Suppressor macrophage (primary cell): ENCODE measurements at places on chromosomes 5 and 9.

GRCh38 chr5:56917534-56917933, 8.1 kb downstream of the SETD9 start:
- no peak for DNase-seq

DNA sequence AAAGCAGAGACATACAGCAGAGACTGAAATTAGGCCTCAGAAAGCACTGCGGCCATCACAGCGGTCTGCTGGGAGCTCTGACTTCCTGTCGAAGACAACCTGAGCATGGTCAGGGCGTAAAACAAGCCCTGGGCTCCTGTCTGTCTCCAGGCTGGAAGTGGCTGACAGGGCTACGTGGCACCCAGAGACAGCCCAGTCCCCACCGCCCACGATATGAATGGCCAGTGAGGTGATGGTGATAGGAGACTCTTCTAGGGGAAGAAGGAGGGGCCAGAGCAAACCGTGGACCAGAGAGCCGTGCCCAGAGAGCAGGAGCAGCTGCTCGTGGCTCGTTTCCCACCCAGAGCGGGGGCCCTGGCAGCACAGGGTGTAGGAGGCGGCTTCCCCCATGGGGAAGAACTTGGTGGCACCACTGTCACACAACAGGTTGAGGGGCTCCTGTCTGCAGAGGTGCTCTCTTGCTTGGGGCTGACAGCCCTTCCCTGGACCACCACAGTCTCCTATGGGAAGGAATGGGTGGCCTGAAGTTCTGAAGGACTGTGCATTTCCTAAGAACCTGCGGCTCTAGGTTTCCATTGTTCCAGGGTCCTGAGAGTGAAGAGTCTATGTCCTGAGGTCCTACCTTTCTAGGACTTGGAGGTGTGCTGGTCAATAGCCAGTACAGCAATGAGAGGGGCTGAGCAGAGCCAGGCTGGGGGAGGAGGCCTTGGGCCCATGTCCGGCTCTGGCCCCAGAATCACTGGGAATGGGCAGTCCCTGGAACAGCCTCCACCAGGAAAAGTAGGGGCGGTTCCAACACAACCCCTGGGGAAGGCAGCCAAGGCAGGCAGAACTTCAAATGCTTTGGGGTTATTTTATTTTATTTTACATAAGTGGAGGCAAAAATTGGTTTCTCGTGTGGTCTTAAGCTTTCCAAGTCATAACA, 56.4 kb downstream of the BARX1 start:
- DNase-seq = no peak

GRCh38 chr9:24504521-24504920, 41.2 kb downstream of the IZUMO3 start:
- DNase-seq = no peak

- no peak for DNase-seq
Observed at GRCh38 chr5:170746075-170746960, 37.2 kb upstream of the GABRP start.

- no peak for DNase-seq
Observed at GRCh38 chr9:83986195-83986594, 5.6 kb downstream of the RMI1 start.

- peak; percentile 42 for DNase-seq
Observed at GRCh38 chr5:172005708-172006320, 624 bp downstream of the FBXW11 start.

- DNase-seq = no peak
Observed at GRCh38 chr5:140014751-140015150, 28.3 kb downstream of the NRG2 start.

DNA sequence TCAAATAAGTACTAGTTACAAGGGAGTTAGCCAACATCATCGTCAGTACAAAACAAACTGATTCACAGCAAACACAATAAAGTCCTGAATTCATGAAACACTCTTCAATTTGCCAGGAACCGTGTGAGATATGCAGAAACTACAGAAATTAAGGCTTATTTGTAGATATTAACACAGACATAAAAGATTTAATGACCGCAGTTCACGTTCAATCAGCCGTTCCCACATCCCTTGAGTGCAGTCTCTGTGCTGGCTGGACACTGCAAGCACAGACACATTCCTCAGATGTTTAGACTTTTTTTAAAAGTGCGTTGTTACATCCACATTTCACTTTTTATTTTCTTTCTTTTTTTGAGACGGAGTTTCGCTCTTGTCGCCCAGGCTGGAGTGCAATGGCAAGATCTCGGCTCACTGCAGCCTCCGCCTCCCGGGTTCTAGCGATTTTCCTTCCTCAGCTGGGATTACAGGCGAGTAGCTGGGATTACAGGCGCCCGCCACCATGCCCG, 566 bp upstream of the CEP78 start:
- DNase-seq = no peak

- peak; percentile 25 for DNase-seq
Observed at GRCh38 chr9:34139477-34140146, 13.1 kb upstream of the DCAF12 start.

- DNase-seq = no peak
Observed at GRCh38 chr5:67530609-67531255, 334.1 kb upstream of the CD180 start.

- no peak for DNase-seq
Observed at GRCh38 chr5:59245198-59245597, 648.3 kb downstream of the PDE4D start.

DNA sequence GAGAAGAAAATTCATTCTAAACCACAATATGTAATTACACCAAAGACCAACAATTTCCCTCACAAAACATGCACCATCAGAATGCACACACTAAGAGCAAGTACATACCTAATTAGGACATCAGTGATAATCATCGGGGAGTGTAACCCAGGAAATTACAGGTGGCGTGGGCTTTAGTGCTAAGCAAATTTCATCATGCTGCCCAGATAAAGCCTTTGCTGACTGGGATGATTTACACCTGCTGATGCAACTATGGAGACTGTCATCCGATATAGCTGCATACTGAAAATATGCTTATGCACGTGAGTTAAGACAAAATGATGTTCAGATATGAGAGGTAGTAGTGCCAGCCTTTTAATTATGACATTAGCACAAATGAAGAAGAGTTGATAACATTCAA, 123.2 kb downstream of the DCP2 start:
- DNase-seq = no peak

- peak; percentile 44 for DNase-seq
Observed at GRCh38 chr9:137077758-137078693, 709 bp downstream of the UAP1L1 start.

- no peak for DNase-seq
Observed at GRCh38 chr9:14797435-14797834, 74.9 kb upstream of the CER1 start.

DNA sequence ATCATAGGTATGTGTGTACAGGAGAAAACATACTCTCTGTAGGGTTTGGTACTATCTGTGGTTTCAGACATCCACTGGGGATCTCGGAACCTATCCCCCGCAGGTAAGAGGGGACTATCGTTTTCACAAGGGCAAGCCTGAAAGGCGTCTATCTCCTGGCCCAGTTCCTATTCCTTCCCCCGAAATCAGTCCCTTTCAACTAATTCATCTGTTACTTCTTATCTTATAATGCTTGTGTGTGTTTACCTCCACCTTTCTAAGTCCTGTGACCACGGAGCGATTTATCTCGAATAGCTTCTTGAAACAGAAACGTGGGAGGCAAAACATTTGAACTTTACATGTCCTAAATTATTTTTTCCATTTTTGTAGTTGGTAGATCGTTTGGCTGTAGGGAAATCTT, 11.4 kb downstream of the ABO start:
- no peak for DNase-seq

DNA sequence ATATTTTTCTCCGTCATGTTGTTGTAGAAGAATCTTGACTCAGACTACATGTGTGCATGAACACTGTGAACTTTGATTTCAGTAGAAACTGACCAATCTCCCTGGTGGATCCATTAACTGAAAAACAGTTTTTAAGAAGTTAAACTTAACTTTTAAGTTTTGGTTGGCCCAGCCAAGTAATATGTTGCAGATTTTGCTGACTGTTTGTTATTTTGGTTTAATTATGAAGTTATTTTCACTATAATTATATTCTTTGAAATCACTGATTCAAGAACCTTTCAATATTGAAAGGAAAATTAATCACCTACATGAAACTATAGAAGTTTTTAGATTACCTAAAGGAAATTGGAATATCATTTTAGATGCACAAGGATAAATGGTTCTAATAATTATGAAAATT, 373.6 kb upstream of the COX7C start:
- no peak for DNase-seq

DNA sequence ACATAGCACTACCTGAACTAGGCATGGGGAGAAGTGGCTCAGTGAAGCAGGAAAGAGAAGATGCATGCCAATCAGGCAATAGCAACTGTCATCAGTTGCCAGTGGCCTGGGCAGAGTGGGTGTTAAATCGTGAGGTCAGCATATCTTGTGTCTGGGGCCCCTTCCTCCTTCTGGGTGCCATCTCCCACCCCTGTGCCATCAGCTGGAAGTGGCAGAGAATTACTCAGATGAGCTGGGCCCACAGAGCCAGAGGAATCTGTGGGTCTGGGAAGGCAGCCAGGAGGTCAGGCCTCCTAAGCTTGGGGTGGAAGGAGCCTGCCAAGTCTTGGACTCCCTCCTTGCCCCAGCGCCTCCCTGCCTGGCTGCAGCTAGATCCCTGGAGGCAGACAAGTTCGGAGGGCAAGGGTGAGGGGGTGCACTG, 66.5 kb downstream of the GALNT12 start:
- DNase-seq = peak; percentile 56

DNA sequence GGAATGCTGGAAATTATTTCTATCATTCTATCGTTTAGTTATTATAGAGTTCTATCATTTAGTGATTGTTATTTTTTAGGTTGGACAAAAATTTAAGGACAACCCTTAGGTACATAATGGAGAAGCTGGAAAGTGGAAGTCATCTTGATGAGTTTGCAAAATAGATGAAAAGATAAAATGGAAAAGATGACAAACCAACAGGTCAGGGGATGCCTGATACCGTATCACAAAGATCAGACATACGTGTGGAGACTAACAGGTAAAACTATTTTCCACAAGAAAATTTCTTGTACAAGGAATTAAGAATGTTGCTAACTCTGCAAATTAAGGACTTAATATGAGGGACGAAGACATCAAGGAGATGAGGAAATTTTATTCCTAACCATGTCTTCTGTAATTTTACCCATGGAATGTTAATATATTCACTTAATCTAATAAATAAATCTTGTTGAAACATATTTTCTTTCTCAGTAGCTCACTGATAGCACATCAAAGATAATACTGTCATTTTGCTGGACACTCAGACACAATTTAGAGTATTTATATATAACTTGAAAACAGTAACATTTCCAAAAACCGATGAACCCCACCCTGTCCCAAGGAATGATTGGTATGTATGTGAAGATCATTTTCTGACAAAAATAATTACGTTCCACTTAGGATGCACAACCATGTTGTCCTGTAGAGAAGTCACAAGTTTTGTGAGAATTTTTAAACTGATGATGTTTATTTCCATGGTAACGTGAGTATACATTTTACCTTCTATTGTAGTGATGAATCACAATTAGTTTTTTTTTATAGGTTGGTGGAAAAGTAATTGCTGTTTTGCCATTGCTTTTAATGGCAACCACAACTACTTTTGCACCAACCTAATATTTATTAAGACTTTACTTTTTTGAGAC, 2.6 kb downstream of the LURAP1L start:
- no peak for DNase-seq

DNA sequence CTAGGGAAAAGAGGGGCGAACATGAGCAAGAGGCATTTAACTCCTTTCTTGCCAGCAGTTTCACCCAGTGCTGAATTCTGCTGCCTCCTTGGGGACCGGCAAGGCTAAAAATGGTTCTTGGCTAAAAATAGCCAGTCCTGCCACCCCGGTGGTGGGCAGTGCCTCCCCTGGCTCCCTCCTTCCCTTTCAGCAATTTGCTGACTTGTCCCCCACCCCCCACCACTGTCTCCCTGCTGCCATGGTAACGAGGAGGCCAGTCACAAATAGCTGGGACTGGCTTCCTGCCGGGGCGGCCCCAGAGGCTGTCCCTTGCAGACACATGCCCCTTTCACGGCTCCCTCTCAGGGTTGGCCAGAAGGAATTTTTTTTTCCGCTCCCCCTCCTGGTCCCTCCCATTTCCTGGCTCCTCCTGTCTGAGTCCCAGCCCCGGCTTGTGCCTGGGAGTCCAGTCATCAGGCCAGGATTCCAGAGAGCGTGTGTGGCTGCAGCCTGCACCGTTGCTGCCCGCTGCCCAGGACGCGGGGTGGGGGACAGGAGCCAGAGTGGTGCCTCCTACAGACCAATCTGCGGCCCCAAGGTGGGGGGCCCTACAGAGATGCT, 130.3 kb downstream of the RGS3 start:
- peak; percentile 82 for DNase-seq

DNA sequence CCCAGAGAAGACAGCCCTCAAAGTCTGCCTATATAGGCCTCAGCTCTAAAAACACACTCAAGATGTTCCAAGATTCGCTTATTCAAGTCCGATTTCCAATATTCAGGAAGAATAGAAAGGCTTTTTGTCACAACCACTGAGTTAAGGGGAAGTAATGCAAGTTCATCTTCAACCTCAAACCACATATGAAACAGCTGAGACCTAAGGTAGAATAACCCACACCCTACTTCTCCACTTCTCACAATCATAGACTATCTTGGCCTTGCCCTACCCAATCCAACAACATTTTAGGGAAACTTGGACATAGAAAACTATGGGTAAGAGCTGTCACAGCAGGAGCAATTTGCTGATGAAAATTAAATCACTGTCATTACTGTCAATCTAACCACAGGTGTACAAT, 152.0 kb upstream of the LRRTM2 start:
- DNase-seq = peak; percentile 20

DNA sequence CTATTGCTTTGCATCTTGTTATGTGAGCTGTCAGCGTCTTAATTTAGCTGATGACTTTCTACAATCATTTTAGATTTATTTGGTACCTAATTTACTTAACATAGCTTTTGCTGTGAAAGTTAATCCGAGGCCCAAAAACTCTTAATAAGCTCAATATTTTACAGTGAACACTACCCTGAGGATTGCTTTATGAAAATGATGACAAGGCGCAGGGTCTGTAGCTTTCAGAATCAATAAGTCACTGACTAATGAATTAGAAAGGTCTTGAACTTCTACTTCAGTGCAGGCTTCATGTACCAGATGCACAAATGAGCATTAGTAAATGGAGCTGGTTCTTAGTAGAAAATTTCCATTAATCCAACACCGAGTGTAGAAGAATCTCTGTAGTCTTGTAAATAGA, 81.4 kb upstream of the ZNF366 start:
- no peak for DNase-seq

GRCh38 chr9:130295431-130295830, 29.9 kb downstream of the HMCN2 start:
- DNase-seq = no peak

DNA sequence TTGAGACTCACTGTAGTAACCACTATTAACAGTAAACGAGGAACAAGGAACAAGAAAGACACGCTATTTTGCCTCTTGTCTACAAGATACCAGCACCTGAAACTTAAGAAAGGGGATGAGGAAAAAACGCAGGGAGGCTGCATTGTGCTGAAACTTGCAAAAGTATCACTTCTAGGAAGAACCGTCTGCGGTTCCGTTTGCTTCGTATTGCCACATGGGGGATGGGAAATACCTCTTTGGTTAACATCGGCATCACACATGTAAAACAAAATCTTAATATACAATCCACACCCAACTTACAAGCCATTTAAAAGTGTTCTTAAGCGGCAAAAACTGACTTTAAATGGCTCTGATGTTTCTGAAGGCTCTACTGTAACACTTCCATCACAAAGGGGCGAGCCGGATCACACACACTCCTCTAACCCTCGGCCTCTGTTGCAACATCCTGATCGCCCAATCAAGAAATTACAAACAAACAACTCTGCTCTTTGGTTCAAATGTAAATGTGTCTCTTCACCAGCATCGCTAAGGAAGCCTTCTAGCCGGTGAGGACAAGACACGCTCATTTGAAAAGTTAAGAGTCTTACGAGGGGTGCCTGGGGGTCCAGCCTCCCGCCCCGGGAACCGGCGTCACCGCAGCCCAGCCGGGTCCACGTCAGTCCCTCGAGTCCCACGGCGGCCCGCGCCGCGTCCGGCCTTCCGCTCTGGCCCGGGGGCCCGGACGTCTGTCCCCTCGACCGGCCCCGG, 621 bp downstream of the SEC16A start:
- DNase-seq = peak; percentile 55
